HS-5 (cell line): ENCODE measurements at places on chromosomes 1 and 21.

DNA sequence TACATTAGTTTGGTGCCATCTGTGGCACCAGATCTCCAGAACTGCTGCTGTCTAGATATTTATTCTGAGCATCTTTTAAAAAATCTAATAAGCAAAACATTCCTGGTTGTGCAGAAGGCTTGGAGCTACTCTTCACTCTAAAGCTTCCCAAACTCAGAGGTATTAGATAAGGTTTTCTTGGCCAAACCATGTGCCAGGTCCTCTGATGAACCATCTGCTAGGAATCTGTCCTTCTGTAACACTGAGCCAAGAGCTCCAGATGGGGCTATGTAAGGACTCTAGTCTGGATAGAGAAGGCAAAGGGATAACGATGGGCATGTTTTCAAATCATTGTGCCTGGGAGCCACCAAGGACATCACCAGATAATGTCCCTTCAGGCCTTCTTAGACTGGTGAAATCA, 410.6 kb downstream of the NTNG1 start:
- DNase-seq, result no peak

DNA sequence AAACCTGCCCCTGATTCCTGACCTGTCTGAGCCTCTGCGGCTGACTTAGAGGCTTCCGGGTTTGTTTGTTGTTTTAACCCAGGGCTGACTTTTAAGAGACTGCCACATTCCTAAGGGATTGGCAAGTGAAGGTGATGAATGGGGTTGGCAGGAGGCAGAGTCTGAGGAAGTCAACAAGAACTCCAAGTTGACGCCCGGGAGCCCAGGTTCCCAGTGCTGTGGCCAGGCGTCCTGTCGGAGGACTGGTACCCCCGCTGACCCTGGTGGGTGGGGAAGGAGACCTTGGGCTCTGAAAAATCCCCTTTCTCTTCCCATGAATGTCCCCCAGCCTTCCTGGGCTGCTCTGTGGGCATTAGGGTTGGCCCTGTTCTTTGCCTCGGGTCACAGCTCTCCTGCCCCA, 19.7 kb upstream of the EPS8L3 start:
- peak; percentile 45 for DNase-seq

DNA sequence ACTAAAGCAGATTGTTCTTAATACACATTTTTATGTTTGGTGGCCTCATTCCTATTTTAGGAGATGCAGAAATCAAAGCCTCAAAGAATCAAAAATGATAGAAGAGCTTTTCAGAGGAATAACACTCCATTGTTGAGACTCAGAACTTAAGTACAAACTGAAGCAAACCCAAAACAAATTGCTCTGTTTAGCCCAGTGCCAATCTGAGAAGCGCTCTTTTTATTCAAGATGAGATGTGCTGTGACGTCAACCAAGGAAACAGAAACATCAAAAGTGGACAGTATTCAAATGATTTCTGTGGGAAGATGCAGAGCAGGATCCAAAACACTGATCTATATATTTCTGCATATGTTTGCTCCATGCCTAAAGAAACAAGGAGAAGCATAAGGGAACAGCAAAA, 18.0 kb downstream of the COLGALT2 start:
- DNase-seq, result no peak

GRCh38 chr21:33018707-33019465, 6.8 kb upstream of the OLIG2 start:
- no peak for DNase-seq

GRCh38 chr1:43062527-43063095, 103.9 kb upstream of the SLC2A1 start:
- DNase-seq, result no peak

DNA sequence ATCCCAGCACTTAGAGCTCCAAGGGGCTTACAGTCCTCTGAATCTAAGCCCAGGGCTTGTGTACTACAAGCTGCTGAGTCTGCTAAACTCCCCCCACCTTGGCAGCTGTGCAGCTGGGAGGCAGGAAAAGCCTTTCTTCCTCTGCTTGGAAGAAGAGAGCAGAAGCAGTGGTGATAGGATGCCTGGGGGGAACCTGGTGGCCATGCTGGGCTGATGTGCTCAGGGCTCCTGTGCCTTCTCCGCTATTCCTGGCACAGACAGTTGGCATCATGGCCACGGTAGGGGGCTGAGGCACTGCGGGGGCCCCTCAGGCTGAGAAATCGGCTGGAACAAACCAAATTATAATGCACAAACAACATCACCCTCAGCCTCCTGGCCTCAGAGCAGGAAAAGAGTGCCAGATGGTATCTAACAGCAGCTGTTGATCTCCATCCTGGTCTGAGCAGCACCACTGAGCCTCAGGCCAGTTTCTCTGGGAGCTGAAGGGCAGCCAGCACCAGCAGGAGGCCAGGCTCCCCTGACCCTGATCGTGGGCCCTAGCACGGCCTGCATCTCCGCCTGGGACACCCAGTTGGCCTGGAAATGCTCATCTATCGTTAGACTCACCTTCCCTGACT, 35.8 kb downstream of the ECE1 start:
- DNase-seq, result no peak

GRCh38 chr1:172530000-172530399, 3.0 kb upstream of the SUCO start:
- DNase-seq, result no peak

GRCh38 chr1:76247261-76247852, 172.8 kb downstream of the ST6GALNAC3 start:
- DNase-seq, result no peak

DNA sequence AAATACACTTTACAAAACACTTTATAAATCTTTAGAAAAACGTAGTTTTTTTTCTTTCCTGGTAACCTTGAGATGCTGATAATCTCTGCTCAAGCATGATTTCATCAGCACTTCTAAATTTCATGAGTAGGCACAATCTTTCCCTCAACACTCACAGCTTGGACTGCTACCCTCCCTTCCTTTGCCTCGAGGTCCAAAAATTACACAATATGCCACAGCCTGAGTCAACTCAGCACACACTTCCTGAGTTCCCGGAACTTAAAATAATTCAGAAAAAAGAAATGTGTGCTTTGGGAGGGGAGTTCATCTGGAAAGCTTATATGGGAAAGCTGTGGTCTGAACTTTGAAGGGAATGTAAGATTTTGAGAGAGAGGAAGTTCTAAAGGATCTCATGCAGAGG, 5.9 kb downstream of the CLCA2 start:
- DNase-seq, result peak; percentile 86

DNA sequence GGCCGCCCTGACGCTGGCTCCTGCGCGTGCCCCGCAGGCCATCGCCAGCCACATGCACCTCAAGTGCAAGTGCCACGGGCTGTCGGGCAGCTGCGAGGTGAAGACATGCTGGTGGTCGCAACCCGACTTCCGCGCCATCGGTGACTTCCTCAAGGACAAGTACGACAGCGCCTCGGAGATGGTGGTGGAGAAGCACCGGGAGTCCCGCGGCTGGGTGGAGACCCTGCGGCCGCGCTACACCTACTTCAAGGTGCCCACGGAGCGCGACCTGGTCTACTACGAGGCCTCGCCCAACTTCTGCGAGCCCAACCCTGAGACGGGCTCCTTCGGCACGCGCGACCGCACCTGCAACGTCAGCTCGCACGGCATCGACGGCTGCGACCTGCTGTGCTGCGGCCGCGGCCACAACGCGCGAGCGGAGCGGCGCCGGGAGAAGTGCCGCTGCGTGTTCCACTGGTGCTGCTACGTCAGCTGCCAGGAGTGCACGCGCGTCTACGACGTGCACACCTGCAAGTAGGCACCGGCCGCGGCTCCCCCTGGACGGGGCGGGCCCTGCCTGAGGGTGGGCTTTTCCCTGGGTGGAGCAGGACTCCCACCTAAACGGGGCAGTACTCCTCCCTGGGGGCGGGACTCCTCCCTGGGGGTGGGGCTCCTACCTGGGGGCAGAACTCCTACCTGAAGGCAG, 23.4 kb upstream of the ARF1 start:
- no peak for DNase-seq

DNA sequence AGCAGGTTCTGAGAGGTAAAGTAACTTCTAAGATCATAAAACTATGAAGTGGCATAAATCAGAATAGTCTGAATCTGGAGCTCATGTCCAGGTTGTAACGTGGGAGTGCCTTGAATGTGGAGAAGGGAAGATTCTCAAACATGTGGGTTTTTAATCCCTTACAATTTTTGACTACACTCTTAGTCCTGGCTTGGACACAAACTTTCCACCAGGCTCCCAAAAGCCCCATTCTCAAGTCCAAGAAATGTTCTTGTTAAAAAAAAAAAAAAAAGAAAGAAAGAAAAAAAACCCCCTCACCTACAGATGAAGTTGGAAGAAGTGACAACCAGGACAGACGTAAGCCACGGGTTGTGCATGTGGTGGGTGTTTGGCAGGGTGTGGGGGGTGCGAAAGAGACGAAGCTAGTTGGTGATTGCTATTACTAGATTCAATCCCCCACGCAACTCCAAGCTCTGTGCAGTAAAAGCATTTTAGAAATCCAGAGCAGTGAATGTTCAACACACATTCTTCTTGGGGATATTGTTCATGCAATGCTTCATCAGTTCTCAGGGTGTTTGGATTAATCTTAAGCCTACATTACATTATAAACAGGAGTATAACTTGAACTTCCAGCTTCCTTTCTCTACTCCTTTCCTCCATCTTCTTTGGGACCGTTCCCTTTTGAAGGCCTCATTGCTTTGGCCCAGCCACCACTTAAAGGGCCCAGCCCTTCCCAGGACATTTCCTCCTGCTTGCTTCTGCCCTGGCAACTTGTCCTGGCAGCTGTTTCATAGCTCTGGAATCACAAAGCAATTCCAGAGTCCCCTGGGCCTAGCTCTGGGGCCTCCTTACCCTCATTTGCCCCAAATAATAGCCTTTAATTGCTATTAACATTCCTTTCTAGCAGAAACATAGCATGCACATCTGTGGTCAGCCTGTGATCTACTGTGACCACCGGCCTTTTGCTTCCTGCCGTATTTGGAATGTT, 41.8 kb downstream of the PHC2 start:
- no peak for DNase-seq

- no peak for DNase-seq
These were observed 52.5 kb upstream of the PPM1J start for GRCh38 chr1:112767646-112768045.
